ENCODE measurements at places on chromosomes 2 and 18.
A peak's percentile ranks its signal among the peaks of the same experiment; 100 is the strongest.

DNA sequence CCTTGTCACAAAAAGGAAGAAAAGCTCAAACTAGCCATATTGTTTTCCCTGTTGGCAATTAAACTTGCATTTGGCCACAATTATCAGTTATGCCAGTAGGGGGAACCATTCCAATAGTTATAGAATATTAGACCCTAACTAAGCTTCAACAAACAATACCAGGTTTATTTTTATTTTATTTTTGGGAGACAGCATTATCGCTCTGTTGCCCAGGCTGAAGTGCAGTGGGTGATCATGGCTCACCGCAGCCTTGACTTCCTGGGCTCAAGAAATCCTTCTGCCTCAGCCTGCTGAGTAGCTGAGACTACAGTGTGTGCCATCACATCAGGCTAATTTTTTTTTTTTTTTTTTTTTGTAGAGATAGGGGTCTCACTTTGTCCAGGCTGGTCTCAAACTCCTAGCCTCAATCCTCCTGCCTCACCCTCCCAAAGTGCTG lies 102.1 kb downstream of the ATAD2B start:
- peak; percentile 21 for DNase-seq

DNA sequence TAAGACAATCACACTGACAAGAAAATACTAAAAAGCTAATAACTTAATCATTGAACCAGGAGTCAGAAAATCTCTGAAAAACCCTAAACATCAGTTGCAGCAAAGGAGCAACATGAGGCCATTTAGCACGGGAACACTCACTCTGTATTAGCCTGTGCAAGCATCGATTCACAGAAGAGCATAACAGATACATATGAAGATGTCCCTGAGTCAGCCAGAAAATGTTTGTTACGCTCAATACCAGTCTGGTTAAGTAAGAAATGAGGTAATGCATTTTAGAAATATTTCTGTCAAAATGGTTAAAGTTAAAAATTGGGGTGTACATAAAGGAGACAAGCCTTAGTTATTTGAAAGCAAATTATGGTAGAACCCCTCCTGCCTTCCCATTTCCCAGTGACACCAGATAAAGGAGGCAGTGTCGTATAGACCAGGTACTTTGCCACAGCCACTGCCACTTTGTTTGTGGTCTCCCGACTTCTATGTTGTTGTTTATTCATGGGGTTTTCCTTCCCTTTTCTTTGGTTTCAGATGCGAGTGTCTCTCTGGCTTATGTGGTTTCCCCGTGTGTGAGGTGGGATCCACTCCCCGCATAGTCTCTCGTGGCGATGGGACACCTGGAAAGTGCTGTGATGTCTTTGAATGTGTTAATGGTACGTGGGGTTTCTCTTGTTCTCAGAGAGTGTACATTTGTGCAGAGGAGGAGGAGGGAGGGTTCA lies 108.6 kb downstream of the CRIM1 start:
- DNase-seq: no peak

DNA sequence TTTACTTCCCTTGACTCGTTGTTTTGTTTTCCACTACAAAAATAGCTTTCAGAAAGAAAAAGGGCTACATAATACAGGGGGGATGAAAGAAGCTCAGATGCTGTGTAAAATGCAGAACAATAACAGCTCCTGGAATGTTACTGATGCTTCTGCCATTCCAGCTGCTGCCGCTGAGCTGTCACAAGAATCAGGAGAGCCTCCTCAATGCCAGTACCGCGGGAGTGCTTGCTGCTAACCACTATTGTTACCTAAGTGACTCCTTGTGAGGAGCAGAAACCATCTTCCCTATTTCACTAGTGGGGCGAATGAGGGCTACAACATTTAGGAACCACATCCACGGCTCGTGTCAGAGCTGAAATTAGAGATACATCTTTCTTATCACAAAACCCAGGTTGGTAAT lies 384.8 kb downstream of the GALR1 start:
- no peak for DNase-seq

GRCh38 chr2:19843992-19844515 lies 57.7 kb downstream of the TTC32 start:
- no peak for DNase-seq

GRCh38 chr2:109059474-109060165 lies 69.4 kb upstream of the SH3RF3 start:
- DNase-seq: no peak

- DNase-seq: peak; percentile 3
Observed at GRCh38 chr2:54899576-54900200, 150.6 kb downstream of the RTN4 start.

DNA sequence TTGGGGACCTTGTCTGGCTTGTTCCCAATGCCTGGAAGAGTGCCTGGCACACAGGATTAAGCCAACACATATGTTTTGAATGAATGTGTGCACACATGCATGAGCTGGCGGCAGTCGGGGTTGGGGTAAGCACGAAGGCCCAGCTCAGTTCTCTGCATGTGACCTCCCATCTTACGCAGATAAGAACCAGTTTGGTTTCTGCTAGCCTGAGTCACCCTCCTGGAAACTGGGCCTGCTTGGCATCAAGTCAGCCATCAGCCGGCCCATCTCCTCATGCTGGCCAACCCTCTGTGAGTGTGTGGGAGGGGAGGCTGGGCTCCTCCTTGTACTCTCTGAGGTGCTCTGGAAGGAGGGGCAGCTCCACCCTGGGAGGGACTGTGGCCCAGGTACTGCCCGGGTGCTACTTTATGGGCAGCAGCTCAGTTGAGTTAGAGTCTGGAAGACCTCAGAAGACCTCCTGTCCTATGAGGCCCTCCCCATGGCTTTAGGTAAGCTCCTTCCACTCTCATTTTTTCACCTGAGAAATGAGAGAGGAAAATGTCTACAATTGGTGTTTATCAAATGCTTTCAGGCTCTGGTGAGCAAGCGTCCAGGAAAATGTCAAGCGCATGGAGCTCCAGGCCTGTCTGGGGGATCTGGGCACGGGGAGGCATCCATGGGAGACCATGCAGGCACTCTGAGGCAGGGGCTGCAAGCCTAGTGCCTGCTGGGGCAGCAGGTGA lies 9.7 kb upstream of the IL1RN start:
- no peak for DNase-seq

- no peak for DNase-seq
Observed at GRCh38 chr2:49772299-49772970, 618.1 kb upstream of the FSHR start.

GRCh38 chr2:187504312-187504921 lies 49.8 kb downstream of the TFPI start:
- DNase-seq: no peak

GRCh38 chr2:234288974-234289455 lies 207.9 kb downstream of the ARL4C start:
- peak; percentile 70 for DNase-seq

DNA sequence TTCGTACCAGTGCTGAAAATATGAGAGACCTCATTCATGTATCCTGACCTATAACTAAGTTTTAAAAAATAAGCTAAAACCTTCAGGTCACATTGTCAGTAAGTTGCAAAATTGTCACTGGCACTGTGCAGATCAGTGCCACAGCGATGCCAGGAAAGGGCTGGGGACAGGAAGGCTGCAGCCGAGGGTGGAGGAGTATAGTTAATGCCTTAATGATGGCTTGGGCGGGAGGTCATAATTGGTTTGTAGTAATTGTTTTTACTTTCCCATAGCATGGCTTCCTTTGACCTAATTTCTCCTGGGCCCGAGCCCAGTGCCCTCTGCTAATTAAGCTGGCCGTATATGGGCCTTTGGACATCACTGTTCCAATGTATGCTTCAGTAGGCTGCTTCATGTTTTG lies 47.2 kb upstream of the RAB12 start:
- no peak for DNase-seq
